ENCODE measurements at places on chromosomes 1 and 21.

- no peak for DNase-seq
Measured at GRCh38 chr1:223752721-223753515, 40.6 kb downstream of the CAPN2 start.

DNA sequence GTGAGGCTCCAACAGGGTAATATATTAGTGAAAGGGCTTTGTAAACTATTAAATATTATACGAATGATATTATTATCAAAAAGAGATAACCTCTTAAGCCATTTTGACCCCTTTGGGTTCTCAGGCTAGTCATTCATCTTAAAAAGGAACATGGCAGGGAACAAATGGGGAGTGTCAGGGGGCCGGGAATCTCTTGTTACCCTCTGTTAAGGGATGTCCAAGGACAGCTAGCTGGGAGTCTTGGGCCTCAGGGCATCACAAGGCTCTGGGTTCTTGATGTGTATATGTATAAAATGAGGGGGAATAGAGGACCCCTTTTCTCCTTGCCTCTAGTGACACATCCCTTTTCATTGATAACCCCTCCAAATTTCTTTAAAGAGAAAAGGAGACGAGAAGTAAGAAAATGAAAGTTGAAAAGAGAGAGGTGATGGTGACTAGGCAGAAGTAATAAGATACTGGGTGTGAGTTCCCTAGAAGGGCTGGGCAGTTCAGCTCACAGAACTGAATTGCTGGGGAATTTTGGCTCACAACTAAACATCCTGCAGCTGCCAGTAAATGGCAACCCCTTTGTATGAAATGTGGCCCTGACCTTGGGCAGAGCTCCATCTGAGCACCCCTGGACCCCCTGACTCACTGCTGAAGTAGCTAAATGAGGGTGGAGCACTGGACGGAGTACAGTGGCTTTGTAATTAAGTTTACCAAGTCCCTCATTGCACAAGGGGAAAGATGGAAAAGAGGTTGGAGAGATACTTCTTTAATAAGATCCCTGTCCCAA is 20.0 kb upstream of the ZNF326 start:
- DNase-seq: no peak

DNA sequence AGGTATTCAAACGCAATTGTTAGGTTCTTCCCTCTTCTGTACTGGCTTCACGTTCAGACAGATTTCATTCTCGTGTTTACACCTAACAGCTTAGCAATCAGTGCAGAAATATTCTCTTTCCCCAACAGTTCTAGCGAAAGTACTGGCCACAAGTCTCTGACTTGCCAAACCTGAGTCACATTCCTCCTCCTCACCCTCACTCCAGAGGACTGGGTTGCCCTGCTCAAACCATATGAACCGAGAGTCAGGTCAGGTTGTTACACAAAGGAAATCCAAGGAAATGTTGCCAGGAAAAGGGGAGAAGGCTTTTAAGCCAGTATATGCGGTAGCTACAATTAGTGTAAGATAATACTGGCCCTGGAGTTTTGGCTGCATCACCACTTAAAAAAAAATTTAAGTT is 282.5 kb downstream of the RGS7 start:
- no peak for DNase-seq

DNA sequence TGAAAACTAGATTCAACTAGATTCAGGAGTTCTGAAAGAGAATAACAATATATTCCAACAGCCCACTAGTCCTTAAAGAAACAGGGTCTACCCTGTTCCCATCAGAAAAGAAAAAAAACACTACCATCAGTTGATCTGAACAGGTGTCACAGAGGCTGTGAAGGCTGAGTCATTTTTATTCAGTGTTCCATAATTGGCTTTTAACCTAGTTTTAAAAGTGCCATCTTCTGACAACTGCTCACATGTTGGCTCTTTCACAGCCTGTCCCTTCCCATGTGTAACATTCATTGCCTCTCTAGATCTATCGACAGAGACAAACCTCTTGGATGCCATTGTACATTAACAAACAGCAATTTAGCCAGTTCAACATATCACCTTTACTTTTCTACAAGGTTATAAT is 243.7 kb downstream of the TBX15 start:
- DNase-seq: no peak

GRCh38 chr1:230773396-230774033 is 26.3 kb downstream of the CAPN9 start:
- no peak for DNase-seq

DNA sequence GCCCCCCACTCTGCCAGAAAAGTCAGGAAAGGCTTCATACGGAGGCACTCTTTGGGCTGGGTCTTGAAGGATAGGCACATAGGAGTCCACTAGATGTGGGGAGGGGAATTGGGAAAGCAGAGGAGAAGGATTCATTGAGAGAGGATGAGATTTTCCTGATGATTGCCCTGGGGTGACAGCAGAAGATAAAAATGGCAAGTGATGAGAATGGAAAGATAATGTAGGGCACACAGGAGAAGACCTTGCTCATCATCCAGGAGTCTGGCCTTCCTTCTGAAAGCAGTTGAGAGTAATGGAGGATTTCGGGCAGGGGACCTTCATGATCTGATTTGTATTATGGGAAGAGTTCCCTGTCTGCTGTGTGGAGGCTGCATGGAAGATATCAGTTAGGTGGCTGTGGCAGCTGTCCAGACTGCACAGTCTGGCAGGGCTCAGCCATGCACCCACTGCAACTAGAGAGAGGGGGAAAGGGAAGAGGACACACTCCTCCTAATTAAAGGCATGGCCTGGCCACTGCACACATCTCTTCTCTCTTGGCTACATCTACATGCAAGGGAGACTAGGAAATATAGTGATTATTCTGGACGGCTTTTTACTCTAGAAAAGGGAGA is 9.6 kb upstream of the FABP3 start:
- DNase-seq: no peak

GRCh38 chr1:115991909-115992308 is 15.6 kb downstream of the SLC22A15 start:
- no peak for DNase-seq

- no peak for DNase-seq
Measured at GRCh38 chr1:241895013-241895412, 47.0 kb downstream of the EXO1 start.

DNA sequence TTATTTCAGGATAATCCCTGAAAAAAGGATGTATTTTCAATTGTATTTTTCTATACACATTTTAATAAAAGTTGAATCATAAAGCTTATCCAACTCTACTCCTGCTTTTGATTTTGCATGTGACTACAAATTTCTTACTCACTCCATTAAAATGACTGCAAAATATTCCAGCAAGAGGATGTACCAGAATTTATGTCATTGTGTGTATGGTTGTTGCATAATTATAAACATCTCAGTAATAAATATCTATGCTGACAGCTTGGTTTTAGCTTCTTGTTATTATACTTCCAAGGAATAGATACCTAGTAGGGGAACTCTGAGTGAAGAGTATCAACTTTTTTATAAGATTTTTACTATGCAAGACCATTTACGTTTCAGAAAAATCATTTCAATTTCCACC is 463.2 kb upstream of the RUNX1 start:
- DNase-seq: no peak

GRCh38 chr1:10380594-10381275 is 18.1 kb upstream of the PGD start:
- DNase-seq: no peak

- DNase-seq: no peak
Measured at GRCh38 chr1:11990303-11991032, 10.2 kb downstream of the MFN2 start.

DNA sequence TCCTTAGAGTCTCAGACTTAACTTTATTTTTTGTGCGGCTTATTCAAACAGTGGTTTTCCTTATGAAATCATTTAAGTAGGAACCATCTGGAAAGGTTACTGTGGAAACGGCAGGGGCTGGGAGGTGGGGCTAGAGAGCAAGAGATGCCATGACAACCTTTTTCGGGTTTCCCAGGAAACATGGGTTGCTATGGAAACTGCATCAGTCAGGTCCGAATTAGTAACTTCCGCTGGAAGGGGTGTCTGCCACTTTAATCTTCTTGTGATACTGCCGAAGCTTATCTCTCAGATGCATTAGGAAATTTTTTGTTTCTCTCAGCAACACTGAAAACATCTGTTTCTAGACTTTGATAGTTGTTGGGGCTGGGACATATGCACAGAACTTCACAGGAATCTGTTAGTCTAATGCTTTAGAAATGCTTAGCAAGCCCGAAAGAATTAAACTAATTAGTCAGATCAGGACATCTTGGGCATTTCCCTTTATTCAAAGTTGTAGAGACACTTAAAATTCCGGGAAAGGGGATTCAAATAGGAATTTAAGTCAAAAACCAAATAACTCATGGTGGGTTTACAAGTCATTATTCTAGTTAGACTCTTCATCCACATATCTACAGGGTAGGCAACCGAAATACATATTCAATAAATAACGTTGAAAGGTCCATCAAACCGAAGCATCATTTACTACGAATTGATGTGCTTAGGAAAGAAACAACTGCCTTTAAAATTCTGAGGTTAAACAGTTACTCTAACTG is 2.6 kb downstream of the KCNA3 start:
- peak; percentile 32 for DNase-seq

GRCh38 chr1:197768014-197768805 is 7.1 kb downstream of the DENND1B start:
- no peak for DNase-seq

DNA sequence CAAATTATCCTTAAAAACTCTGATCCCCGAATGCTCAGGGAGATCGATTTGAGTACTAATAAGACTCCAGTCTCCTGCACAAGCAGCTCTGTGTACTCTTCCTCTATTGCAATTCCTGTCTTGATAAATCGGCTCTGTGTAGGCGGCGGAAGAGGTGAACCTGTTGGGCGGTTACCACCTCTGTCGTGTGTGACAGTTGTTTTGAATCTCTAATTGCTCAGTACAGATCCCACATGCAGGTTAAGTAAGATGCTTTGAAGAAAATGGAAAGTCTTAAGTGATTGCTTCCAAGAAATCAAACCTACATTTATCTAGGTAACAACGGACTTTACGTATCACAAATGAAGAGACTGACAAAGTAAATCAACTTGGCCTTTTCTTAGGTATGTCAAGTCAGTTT is 35.5 kb downstream of the COA6 start:
- no peak for DNase-seq

DNA sequence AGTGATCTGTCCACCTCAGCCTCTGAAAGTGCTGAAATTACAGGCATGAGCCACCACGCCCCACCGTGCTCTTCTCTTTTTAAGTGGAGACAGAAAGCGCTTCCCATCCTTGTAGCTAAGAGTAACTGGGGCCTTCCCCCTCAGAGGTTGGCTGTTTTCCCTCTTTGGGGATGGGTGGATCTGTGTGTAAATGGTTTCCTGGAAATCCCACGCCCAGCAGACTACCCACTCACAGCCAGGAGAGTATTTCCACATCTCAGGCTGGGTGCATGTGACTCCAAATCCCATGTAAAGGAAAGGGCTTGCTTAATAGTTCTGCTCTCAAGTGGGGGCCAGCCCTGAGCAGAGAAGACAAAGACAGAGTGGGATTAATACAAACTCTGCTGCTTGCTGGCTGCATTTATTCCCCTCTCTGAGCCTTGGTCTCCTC is 19.6 kb upstream of the TCEA3 start:
- no peak for DNase-seq

- DNase-seq: no peak
Measured at GRCh38 chr1:43007377-43008114, 48.9 kb upstream of the SLC2A1 start.

DNA sequence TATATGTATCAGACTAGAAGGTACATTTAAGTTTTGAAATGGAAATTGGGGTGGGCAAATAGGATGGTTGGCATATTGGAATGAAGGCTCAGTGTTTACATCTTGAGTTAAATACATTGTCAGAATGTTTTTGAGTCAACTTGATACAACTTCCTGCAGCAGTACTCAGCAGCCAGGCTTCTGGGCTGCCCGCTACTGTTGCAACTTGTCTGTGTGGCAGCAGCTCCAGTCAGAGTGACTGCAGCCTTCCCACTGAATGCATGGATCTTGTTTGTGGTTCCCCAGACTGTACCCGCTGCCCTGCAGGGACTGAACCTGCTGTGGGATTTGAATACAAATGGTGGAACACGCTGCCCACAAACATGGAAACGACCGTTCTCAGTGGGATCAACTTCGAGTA is 24.9 kb upstream of the SARS1 start:
- DNase-seq: no peak

DNA sequence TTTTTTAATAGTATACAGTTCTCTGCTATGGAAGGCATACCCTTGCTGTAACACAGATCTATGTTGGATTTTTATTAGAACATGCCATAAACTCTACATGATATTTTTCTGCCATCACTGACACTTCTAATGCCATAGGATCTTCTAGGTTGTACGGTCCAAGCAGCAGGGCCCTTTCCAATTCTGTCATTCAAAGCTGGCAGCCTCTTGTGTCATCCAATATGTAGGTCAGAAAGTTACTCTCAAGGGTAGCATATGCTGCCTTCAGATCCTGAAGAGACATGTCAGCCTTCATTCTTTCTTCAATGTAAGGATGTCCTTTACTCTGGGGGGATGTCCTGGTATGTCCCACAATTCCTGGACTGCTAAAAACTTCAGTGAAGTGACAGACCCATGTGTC is 629.2 kb upstream of the USP24 start:
- no peak for DNase-seq

- DNase-seq: no peak
Measured at GRCh38 chr1:170305777-170306512, 160.2 kb downstream of the NTMT2 start.

GRCh38 chr1:92764116-92764515 is 20.8 kb downstream of the EVI5 start:
- no peak for DNase-seq

GRCh38 chr21:17537299-17537698 is 24.5 kb downstream of the CXADR start:
- no peak for DNase-seq
